ENCODE measurements at places on chromosomes 16 and 17.

GRCh38 chr17:74117999-74118421 lies 85.5 kb upstream of the RPL38 start:
- DNase-seq = no peak

GRCh38 chr16:63975669-63976068 lies 1146.2 kb downstream of the CDH11 start:
- no peak for DNase-seq

- no peak for DNase-seq
These were observed 93.3 kb downstream of the MYO1D start for GRCh38 chr17:32783602-32784001.

DNA sequence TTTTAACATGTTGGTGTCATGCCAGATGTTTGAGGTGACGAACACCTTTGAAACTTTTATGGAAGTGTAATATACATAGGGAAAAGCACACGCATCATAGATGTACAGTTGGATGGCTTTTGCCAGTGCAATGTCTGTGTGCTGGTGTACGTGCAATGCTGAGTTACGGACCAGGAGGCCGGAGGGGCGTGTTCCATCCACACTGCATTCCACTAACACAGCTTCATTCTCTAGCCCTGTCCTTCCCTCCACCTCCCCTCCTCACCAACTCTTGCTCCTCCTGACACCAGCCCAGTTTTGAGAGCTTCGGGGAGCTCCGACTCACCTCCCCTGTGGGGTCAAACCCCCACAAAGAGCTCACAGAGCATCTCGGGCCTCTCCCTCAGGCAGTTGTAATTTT lies 358.8 kb downstream of the C16orf95 start:
- no peak for DNase-seq

GRCh38 chr17:41775394-41776226 lies 10.9 kb downstream of the JUP start:
- no peak for DNase-seq

- no peak for DNase-seq
These were observed 23.0 kb downstream of the TEKT5 start for GRCh38 chr16:10671729-10672128.
